ENCODE measurements at places on chromosomes 6 and 20. TPM values are rescaled to one million over a fixed set of nuclear protein-coding genes. Genes with fewer than 3 reads are reported as not detected.

MDFI gene
- total RNA-seq: 13.7 TPM

HLA-G gene
- total RNA-seq: not detected

ZSCAN16 gene
- not detected for total RNA-seq

OPRL1 gene
- total RNA-seq: not detected

VSX1 gene
- not detected for total RNA-seq

SLC17A1 gene
- not detected for total RNA-seq

TPX2 gene
- total RNA-seq: 20.9 TPM

DSTN gene
- 330 TPM for total RNA-seq

GPLD1 gene
- 1.8 TPM for total RNA-seq

ARFRP1 gene
- 37.3 TPM for total RNA-seq

ACOT8 gene
- 45.3 TPM for total RNA-seq

STMND1 gene
- not detected for total RNA-seq

CGA gene
- not detected for total RNA-seq

SERINC1 gene
- 178 TPM for total RNA-seq

ABHD16B gene
- total RNA-seq: not detected

INSM1 gene
- total RNA-seq: not detected

FNDC11 gene
- total RNA-seq: 0.36 TPM

IMPG1 gene
- not detected for total RNA-seq

SLC29A1 gene
- 40.3 TPM for total RNA-seq

COL11A2 gene
- 0.18 TPM for total RNA-seq

MOG gene
- total RNA-seq: not detected

ETV7 gene
- not detected for total RNA-seq

ULBP1 gene
- 2.0 TPM for total RNA-seq

MOXD1 gene
- 2.9 TPM for total RNA-seq

TCF15 gene
- total RNA-seq: not detected

RTEL1 gene
- total RNA-seq: 9.6 TPM

BLOC1S5 gene
- 7.0 TPM for total RNA-seq

GPX5 gene
- total RNA-seq: not detected

CTCFL gene
- total RNA-seq: not detected

CHMP4B gene
- total RNA-seq: 41.2 TPM

SLC17A2 gene
- not detected for total RNA-seq

VGLL2 gene
- total RNA-seq: not detected

AVP gene
- not detected for total RNA-seq

GSTA2 gene
- not detected for total RNA-seq

FOXP4 gene
- total RNA-seq: 2.1 TPM

AKAP12 gene
- 89.6 TPM for total RNA-seq

PEX7 gene
- total RNA-seq: 7.6 TPM

DACT2 gene
- 7.8 TPM for total RNA-seq

PLCB4 gene
- total RNA-seq: not detected

STX11 gene
- 2.7 TPM for total RNA-seq

TMEM244 gene
- not detected for total RNA-seq

THEMIS gene
- total RNA-seq: not detected

SERPINB6 gene
- total RNA-seq: 115 TPM

NR2E1 gene
- total RNA-seq: not detected

LST1 gene
- not detected for total RNA-seq

PAX1 gene
- total RNA-seq: not detected

TPBG gene
- total RNA-seq: 31.9 TPM

CLVS2 gene
- total RNA-seq: not detected

HLA-DQB1 gene
- not detected for total RNA-seq

GTSF1L gene
- not detected for total RNA-seq

ULBP2 gene
- 10.7 TPM for total RNA-seq

CFB gene
- total RNA-seq: 103 TPM

CCN2 gene
- 511 TPM for total RNA-seq

NUP153 gene
- 23.5 TPM for total RNA-seq

CNR1 gene
- 3.2 TPM for total RNA-seq

LHFPL5 gene
- total RNA-seq: not detected

ADGRF1 gene
- not detected for total RNA-seq

Data from cardiac atrium fibroblast (primary cell).